Ovary (tissue), 10 donors: ENCODE measurements at places on chromosomes 7 and 10. TPM values are rescaled to one million over a fixed set of nuclear protein-coding genes. Genes with fewer than 3 reads are reported as not detected.
A peak's percentile ranks its signal among the peaks of the same experiment; 100 is the strongest.

The PIK3CG gene
- total RNA-seq, result 2.3 TPM

- no peak overlapping the region for H3K4me3 ChIP-seq
- DNase-seq, result no peak
- H3K27ac ChIP-seq, result no peak overlapping the region
- H3K36me3 ChIP-seq, result no peaks in the 10 kb centered on the region
Measured at GRCh38 chr7:43004082-43004481, 71.9 kb downstream of the MRPL32 start.

DNA sequence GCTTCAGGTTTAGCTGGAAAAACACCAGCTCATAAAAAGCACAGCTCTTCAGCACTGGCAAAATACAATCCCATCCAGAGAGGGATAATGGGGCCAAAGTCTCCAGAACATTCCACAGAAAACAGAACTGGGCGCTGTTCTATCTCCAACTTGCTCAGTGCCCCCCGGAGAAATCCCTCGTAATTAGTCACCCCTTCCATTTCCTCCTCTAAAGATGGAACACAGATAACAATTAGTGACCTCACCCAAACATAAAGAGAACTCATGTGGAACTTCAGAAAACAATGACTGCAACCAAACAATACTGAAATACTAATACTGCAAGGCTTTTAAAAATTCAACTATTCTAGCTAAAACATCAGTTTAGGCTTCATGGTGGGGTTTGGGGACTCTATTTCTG is 46.3 kb downstream of the KIAA1549 start:
- no peak for DNase-seq
- no peak overlapping the region for H3K4me3 ChIP-seq
- H3K4me1 ChIP-seq, result peaks cover 4% of the 10 kb centered on the region
- H3K27me3 ChIP-seq, result no peaks in the 10 kb centered on the region
- H3K36me3 ChIP-seq, result no peaks in the 10 kb centered on the region

DNA sequence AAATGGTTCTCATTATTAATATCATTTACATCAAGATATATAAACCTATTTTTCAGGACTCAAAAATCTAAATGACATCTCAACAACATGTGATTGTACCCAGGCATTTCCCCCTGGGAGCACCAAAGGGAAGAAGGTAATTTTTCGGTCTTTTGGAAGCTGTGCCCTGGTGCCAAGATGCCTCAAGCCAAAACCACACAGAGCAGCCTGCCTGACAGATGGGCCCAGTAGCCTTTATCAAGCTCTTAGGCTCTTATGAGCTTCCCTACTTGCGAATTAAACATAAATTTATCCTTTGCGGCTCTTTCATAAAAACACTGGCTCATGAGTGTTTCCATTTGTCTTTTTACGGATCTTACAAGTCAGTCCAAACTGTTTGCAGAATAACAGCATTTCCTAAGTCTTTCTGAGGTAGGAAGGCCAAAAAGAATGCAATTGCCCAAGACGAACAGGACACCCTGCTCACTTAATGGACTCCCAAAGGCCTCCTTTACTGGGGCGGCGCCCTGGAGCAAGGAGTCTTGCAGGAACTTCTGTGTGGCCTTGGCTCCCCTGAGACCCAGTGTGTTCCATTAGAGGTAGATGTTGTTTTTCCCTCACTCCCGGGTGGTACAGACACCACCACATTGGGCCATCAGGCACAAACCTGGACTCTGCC is 4.1 kb upstream of the RASSF4 start:
- H3K36me3 ChIP-seq, result no peaks in the 10 kb centered on the region
- no peak overlapping the region for H3K4me3 ChIP-seq
- H3K27ac ChIP-seq, result no peak overlapping the region
- H3K27me3 ChIP-seq, result no peaks in the 10 kb centered on the region
- DNase-seq, result no peak
- peaks cover 9% of the 10 kb centered on the region for H3K4me1 ChIP-seq

DNA sequence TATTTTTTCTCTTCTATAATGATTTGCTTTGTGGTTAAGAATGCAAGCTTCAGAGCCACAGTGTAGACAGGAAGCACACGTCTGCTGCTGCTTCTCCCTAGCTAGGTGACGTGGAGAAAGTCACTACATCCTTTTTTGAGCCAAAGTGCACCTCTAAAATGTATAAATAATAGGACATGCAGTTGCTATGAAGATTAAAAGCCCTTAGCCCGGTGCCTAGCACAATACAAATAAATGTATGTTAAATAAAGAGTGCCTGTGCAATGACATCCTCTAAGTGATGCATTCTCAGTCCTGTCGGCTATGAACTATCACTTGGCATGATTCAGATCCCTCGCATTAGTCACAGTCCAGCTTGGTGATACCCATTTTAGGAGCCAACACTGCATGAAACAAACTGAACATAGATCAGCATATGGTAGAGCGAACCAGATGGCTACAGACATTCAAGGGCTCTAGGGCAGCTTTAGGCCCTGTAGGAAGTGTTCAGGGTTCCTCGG is 4.8 kb upstream of the TRDMT1 start:
- H3K36me3 ChIP-seq, result no peaks in the 10 kb centered on the region
- H3K4me1 ChIP-seq, result peaks cover 2% of the 10 kb centered on the region
- H3K27ac ChIP-seq, result no peak overlapping the region
- H3K4me3 ChIP-seq, result no peak overlapping the region
- no peak for DNase-seq

- H3K4me3 ChIP-seq, result peak overlapping the region; percentile 57
- H3K4me1 ChIP-seq, result peaks cover 7% of the 10 kb centered on the region
- peak overlapping the region; percentile 92 for H3K27ac ChIP-seq
- no peaks in the 10 kb centered on the region for H3K27me3 ChIP-seq
- DNase-seq, result peak; percentile 97
- no peaks in the 10 kb centered on the region for H3K36me3 ChIP-seq
Measured at GRCh38 chr10:63629363-63630084, 108.3 kb downstream of the REEP3 start.

- peaks cover 1% of the 10 kb centered on the region for H3K4me1 ChIP-seq
- no peaks in the 10 kb centered on the region for H3K36me3 ChIP-seq
- DNase-seq, result no peak
- H3K4me3 ChIP-seq, result no peak overlapping the region
- H3K27me3 ChIP-seq, result no peaks in the 10 kb centered on the region
Measured at GRCh38 chr10:128926711-128927110, 540.3 kb upstream of the MGMT start.

DNA sequence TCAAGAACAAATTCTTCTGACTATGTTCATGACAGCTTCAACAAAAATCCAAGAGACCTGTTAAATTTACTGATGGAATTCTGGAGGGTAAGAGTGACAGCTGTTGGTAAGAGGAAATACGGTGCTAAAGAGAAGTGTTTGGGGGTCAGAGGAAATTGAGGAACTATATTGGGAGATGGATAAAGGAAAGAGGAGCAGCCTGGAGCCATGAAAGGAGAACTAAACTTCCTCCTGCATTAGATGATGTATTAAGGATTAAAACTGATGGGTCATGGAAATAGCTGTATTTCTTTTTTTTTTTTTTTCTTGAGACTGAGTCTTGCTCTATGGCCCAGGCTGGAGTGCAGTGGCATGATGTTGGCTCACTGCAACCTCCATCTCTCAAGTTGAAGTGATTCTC is 95.3 kb downstream of the HERPUD2 start:
- H3K4me1 ChIP-seq, result no peaks in the 10 kb centered on the region
- no peak overlapping the region for H3K4me3 ChIP-seq
- DNase-seq, result no peak
- no peaks in the 10 kb centered on the region for H3K27me3 ChIP-seq

DNA sequence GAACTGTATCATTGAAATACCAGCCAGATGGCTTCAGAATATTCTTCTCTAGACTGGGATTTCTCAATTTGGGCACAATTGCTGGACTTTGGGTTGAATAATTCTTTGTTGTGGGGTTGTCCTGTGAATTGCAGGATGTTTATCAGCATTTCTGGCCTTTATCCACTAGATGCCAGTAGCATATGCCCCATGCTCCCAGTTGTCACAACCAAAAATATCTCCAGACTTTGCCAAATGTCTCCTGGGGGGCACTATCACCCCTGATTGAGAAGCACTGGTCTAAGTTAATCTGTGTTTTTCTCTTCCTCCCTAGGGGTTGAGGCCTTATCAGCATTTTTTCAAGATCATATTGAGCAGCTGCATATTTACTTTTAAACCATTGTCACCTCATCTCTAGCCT is 204.9 kb upstream of the SP8 start:
- H3K36me3 ChIP-seq, result no peaks in the 10 kb centered on the region
- DNase-seq, result no peak
- H3K27me3 ChIP-seq, result no peaks in the 10 kb centered on the region
- no peak overlapping the region for H3K27ac ChIP-seq
- H3K4me3 ChIP-seq, result no peak overlapping the region

- no peaks in the 10 kb centered on the region for H3K36me3 ChIP-seq
- no peak for DNase-seq
- H3K27ac ChIP-seq, result no peak overlapping the region
Measured at GRCh38 chr10:96978621-96979154, 146.6 kb downstream of the LCOR start.

DNA sequence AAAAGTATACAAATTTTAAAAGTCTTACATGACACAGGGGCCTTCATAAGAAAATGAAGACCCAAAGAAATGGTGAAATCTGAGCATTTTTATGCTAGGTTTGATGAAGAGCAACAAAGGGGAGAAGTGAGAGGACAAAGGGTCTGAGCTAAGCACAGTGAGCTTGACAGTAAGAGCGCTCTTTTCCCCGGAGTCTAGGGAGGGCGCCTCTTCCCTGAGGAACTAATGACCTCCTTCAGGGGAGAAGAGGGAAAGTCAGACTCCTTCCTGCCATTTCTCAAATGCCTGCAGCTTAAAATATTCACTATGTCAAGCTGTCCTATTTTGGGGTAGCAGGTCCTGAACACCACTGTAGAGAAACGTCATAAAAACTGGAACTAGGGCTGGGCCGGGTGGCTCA is 18.1 kb upstream of the PAXIP1 start:
- H3K4me1 ChIP-seq, result no peaks in the 10 kb centered on the region
- DNase-seq, result no peak
- no peak overlapping the region for H3K4me3 ChIP-seq
- no peaks in the 10 kb centered on the region for H3K27me3 ChIP-seq
- H3K36me3 ChIP-seq, result no peaks in the 10 kb centered on the region
